ENCODE measurements at places on chromosomes 7 and 10.

GRCh38 chr7:8125680-8126444 is 136.1 kb downstream of the ICA1 start:
- DNase-seq = no peak

DNA sequence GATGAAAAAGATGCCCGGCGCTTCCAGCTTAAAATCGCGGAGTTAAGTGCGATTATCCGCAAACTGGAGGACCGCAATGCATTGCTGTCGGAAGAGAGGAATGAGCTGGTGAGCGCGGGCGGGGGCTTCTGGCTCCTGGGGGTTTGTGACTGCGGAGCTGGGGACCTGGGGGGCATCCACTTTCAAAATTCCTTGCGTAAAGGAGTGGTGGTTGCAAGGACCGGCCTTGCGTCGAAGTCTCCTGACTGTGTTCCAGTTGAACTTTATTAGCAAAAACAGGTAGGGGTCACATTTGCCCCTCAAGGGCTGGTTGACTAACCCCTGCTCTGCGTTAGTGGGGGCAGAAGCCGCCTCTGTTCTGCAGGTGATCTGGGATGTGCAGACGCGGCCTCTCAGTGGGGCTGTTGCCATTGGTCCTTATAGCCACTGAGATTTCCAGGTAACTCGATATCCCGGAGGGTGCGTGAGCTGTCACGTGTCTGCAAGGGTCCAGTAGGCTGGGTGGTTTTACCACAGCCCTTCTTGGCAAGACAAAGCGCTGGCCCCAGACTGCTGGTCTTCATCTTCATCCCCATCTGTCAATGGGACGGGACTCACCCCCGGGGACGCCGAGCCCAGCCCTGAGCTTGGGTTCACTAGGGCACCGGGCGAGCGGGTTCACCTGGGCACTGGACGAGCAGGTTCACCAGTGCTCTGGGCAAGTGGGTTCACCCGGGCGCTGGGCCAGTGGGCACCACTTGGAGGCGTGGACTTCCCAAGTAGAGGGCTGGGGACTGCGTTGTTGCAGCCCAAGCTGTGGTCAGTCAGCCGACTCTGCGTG is 51.5 kb upstream of the DPYSL4 start:
- DNase-seq = peak; percentile 21

DNA sequence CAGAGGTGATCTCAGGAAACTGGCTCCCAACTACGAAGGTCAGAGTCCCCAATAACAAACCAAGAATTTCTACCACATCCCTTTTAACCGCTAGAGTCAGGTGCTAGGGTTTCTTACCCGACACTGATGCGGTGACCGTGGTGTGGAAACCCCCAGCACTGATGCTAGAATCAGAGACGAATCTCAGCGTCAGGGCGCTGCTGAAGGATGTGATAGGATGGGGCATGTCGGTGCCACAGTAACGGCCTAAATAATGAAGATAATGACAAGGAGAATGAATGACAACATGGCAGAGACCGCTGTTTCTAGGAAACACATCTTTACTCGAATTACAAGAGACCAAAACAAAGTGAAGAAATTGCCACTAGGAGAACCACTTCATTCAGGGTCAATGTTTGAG is 131.1 kb upstream of the RSU1 start:
- DNase-seq = no peak

GRCh38 chr7:69908454-69908853 is 310.2 kb downstream of the AUTS2 start:
- no peak for DNase-seq

DNA sequence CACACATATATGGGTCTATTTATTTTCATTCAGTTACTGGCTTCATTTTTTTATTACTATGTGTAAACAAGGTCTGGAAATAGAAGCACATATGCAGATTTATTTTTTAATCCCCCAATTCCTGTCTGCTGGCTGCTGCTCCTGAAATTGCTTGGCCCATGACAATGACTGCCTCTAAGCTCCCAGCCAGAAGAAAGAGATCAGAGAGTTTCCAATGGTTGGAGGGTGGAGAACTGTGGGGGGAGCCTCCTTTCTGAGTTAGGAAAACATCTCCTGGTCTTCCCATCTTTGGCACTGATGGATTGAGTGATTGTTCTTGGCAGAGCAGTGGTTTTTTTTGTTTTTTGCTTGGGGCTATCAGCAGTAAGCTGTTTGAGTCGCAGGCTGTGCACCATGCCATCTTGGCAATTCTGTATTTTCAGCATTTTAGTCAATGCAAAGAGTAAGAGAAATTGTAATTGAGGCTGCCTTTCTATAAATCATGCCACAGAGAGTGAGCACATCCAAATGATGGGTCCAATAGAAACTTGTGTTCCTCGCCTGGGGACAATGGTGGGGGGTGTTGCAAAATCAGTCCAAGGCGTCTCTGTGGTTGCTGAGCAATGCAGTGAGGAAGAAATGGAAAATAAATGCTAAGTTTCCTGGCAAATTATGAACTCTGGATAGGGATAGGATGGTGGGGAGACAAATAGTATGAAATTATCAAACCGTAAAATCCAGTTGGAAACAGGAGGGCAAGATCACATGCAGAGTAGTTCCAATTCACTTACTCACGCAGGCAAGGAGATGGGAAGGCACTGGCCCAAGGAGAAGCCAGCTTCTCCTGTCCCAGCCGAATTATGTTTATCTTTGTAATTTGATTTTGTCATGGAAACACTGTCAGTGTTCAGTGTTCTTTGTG is 382.4 kb downstream of the SORCS3 start:
- no peak for DNase-seq

GRCh38 chr10:106863549-106863948 is 301.0 kb downstream of the SORCS1 start:
- no peak for DNase-seq

DNA sequence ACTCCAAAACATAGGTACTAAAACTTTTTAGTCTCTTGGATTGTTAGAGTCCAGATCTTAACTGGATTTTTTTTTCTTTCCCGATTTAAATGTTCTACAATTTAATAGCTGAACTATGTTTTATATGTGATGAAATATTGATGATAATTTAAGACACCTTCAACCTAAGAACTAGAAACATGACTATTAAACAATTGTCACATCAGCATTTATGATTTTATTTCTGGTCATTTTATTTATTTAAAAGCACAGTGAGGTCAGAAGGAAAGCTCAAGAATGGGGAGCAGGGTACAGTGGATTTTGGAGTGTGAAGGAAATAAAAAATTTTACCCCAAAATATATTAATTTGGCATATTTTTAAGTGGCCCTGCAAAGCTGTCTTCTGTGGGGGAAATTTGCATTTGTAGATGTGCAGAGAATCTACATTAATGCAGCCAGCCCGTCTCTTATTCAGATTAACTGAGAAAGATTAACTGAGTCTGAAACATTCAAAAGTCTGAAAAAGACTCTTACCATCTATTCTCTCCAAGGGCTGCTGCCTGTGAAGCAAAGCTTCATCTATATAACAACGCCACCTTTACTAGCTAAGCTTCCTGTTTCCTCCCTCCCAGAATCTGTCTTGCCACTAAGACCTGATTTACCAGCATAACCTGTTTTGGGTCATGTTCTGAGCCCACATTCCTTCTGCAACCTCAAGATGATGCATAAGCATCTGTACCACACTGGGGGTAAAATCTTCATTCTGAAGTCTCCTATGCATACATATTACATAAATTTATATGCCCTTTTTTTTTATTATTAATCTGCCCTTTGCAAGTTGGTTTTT is 86.4 kb downstream of the TMEM106B start:
- DNase-seq = no peak

- no peak for DNase-seq
Observed at GRCh38 chr10:65566906-65567305, 1358.9 kb upstream of the LRRTM3 start.

- no peak for DNase-seq
Observed at GRCh38 chr10:102538811-102539210, 35.0 kb downstream of the SUFU start.

- peak; percentile 60 for DNase-seq
Observed at GRCh38 chr10:59708816-59709394, 745 bp downstream of the SLC16A9 start.

DNA sequence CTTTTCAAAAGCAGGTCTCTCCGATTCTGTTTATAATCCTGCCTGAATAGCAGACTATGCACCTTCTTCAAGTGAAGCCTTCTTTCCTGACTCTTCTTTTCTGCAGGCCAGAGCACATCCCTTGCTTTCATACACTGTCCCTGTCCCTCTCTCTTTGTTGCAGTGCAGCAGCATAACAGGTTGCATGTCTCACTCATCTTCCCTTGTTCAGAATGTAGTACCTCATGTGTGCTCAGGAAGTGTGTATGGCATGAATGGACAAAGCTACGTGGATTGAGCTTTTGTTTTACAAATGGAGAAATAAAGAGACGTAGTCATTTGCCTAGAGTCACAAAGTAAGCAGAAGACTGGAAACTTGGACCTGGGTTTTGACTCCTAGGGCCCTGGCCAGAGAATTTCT is 68.0 kb downstream of the PTPRZ1 start:
- no peak for DNase-seq

- no peak for DNase-seq
Observed at GRCh38 chr7:6175645-6176044, 96.8 kb downstream of the CYTH3 start.

DNA sequence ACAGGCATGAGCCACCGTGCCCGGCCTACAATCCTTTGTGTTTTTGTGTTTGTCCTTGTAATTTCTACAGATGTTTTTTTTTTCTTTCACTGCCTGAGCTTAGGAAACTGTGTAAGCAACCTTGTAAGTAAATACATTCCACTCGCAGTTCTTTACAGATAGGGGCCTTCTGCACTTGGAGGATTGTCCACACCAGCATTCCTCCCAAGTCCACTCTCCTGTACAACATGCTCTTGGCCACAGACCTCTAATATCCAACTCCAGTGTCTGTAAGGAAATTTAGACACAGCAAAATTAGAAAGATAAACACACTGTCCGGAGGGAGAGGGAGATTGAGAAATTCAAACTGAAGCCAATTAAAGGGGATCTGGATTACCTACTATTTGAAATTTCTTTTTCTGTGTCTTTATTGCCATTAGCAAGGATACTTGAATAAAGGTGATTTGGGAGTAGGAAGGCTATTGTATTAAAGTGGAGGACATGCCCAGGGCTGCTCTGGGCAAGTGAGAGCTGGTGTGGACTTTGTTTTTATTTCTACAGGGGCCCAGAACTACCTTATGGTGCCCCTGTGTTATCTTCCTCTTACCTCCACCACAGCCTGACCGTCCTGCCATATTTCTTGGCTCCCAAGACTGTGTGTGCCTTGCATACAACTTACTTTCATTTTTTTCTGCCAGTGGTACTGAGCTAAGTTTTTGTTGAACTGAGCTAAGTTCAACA is 9.7 kb downstream of the MXI1 start:
- DNase-seq = no peak

- DNase-seq = no peak
Observed at GRCh38 chr10:78995987-78996791, 72.6 kb upstream of the ZMIZ1 start.

- no peak for DNase-seq
Observed at GRCh38 chr10:58697691-58698090, 185.0 kb downstream of the BICC1 start.

DNA sequence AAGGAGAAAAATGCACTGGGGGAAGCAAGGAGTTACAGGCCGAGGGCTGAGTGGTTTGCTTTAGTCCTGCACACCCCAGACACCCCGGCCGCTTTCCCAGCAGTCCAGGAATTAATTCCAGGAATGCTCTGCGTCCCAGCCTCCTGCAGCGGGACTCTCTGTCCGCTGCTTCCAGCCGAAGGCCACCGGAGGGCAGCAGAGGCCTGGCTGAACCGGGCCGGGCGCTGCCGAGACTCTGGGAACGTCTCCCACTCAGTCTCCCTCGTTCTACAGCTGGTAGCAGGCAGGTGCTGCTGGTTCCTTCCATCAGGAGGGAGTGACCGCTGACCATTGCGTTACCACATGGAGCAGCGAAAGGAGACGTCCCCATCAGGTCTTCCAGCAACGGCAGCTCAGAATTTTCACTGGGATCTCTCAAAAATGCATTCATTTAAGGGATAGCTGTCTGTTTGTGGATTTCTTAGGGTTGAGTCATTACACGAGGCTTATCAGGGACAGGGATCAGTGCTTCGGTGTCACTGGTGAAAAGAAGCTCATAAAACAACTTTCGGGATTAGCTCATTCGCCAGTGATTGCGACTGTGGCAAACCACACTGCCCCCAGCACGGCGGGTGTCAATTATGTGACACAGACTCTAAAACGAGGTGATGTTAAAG is 24.9 kb upstream of the PITRM1 start:
- peak; percentile 84 for DNase-seq

GRCh38 chr10:21975378-21975990 is 28.0 kb downstream of the DNAJC1 start:
- DNase-seq = no peak

- peak; percentile 7 for DNase-seq
Observed at GRCh38 chr7:136870866-136871487, 2.5 kb downstream of the CHRM2 start.

DNA sequence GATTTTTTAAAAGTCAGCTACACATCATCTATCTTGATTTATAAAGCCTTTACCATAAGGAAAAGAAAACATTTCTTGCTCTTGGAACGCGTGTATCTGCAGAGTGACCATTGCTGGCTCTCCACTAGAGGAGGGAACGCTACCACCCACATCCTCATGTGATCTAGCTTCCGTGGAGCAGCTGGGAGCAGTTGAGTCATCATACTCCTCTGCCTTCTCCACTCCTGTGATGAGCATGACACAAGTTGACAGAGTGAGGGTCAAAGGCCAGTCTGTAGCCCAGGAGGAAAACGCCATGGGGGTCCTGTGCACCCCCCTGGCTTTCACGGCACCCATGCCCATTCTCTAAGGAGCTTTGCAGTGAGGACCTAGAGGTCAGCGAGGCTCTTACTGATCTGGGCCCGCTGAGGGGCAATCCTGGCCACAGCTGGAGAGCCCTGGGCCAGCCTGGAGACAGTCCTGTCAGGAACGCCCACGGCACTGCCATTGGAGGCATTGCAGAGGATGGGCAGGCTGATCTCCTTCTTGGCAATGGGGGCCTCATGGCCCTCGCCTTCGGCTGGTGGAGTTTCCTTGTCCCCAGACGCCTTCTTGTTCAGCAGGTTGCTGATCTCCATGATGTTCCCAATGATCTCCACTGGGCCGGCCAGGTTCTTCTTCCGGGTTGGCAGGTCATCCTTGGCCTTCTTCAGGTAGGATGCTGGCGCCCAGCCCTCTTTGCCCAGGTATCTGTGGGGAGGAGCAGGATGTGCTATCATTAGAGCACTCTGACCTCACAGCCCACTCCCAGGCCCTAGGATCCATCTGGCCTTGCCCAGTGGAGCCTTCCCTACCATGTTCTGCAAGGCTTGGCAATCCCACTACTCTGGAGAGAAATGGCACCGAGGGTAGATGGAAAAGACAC is 119.2 kb downstream of the NEURL1 start:
- DNase-seq = no peak

DNA sequence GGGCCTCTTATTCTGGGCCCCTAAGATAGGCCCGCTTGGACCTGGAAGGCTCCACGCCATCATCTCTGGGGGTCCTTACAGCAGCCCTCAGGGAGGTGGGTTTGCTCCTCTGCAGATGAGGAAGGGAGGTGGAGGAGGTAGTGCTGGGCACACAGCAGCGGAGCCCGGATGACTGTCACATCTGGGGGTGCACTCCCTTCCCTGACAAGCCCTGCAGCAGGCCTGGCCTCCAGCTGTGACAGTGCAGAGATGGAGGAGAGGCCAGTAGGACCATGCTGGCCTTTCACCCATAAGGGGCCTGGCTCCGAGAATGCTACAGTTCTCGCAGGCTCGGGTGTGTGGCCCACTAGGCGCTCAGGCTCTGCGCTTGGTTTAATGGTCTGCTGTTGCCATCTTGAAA is 9.2 kb downstream of the GDF2 start:
- DNase-seq = no peak

- DNase-seq = no peak
Observed at GRCh38 chr10:104577861-104578521, 63.1 kb upstream of the SORCS3 start.
